ENCODE measurements at places on chromosomes 16 and 17.

- no peak for DNase-seq
These were observed 258.3 kb upstream of the MON1B start for GRCh38 chr16:76932541-76933211.

- no peak for DNase-seq
These were observed 129.7 kb upstream of the PMFBP1 start for GRCh38 chr16:72301523-72302236.

DNA sequence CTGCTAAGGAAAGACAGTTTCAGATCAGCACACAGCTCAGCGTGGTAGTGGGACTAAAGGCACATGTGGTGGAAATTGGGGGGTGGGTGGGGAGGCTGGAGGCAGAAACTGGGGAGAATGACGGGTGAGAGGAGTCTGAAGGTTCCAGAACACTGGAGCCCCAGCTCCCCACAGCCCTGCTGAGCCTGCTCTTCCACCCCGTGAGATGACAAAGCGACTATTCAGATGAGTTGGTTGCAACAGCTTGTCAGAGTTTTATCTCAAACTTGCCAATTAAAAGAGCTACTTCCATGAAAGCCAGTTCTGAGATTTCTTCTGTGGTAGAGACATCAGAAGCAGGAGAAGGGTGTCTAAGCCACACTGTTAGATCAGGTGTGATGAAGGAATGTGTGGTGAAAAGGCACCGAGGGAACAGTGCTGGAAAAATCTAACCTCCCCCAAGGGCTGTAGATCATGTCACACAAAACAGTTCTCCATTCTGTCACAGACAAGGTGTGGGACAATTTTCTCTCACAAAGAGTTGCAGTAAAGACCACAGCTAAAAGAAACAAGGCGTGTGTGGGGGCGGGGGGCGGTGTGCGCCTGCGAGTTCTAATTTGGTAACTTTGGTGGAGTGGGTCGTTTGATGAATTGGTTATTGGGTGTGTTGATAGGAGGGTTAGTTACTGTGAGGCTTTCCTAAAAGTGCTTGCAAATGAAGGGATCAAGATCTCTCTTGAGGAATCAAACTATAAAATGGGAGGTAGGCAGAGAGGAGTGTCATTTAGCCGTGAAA is 39.0 kb downstream of the CCDC182 start:
- DNase-seq = no peak

GRCh38 chr17:32794533-32795246 is 82.2 kb downstream of the MYO1D start:
- no peak for DNase-seq

GRCh38 chr17:55625521-55625920 is 97.1 kb downstream of the TMEM100 start:
- DNase-seq = no peak

GRCh38 chr17:16652847-16653366 is 743 bp downstream of the ZNF624 start:
- DNase-seq = peak; percentile 29

GRCh38 chr16:280552-280951 is at the start of gene ARHGDIG:
TSS of gene ARHGDIG (plus strand) at chr16:280591. CDS start at chr16:280681, 90 bp downstream.
- no peak for DNase-seq

All from hindlimb muscle (tissue), 1 donor.